ENCODE measurements at places on chromosomes 12 and 14.

GRCh38 chr12:67794161-67794560 is 145.6 kb downstream of the DYRK2 start:
- no peak for DNase-seq

GRCh38 chr12:103929784-103930033 is 501 bp upstream of the HSP90B1 start:
- peak; percentile 96 for DNase-seq

- DNase-seq = no peak
Measured at GRCh38 chr12:62537551-62537950, 70.9 kb downstream of the MON2 start.

DNA sequence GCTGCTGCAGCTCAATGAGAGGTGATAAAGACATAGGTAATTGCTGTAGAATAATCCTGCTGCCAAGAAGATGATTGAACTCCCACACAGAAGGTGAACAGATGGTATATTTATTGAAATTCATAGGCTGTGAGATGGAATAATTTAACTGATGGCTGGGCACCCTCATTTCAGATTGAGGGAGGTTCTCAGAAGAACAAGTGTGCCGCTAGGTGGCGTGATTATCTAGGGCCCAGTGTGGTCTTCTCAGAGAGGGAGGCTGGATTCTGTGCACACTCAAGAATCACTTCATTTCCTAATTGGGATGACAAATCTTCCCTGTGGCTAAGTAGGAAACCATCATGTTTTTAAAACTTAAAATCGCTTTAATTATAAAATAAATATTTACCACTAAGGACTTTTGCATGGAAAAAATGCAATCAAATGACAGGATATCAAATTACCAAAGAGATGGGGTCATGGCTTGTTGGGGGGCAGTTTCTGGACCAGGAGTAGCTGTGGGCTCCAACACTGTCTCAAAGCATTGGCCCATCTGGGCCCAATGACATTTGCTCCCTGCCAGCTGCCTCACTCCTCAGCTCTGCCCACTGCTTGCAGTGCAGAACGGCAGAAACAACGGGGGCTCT is 132.3 kb downstream of the SNAPC1 start:
- no peak for DNase-seq

GRCh38 chr12:122420471-122421162 is 1.9 kb downstream of the CLIP1 start:
- no peak for DNase-seq

- no peak for DNase-seq
Measured at GRCh38 chr12:115163710-115164109, 479.7 kb upstream of the TBX3 start.

GRCh38 chr14:44981198-44981597 is 19.2 kb downstream of the TOGARAM1 start:
- DNase-seq = no peak

GRCh38 chr12:131052929-131053328 is 99.2 kb downstream of the ADGRD1 start:
- no peak for DNase-seq

DNA sequence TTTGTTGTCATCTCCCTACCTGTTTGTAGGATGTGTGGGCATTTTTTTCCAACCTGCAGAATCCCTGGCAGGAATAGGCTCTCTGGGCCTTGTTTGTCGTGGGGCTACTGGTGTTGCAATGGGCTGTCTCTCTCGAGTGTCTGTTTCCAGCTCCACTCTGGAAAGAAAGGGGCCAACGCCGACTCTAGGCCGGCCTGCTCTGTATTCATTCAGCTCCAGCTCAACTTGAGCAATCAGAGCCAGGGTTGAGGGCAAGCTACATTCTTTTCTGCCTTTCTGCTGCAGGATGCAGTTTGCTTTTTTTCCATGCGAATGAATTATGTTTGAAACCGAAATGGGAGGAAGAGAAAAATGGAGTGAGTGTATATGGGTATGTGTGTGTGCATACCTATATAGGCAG is 2.3 kb downstream of the JDP2 start:
- no peak for DNase-seq

- DNase-seq = peak; percentile 64
Measured at GRCh38 chr12:202081-202731, 11.8 kb downstream of the SLC6A12 start.

DNA sequence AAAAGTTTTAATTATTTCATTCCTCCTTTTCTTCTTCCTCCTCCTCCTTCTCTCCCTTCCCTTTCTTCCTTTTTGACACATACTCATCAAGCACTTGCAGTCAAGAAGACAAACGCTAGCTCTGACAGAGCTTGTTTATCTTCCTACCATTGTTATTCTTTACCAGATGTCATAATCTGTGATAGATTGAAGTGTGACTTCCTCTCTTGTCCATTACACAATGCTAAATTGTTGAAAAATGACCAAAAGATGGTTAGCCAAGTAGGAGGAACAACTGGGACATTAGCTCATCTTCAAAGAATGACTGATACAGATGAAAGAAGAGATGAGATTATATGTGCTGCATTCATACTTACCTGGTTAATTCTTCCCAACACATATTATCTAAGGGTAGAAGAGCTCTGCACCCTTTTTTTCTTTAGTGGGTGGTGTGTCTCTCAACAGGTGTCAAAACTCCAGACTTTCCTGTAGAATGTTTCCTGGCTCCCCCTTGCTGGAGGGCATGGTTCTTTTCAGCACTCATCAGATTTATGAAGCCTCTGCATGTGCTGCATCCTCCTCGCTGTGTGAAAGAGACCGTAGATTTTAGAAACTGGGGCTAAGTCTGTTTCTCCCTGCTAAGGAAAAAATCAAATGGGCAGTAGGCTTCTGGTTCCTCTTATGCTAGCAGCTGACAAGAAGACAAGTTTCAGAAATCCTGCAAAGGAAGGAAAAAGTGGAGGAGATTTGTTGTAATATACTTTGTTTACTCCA is 147.1 kb downstream of the TMX1 start:
- DNase-seq = no peak

DNA sequence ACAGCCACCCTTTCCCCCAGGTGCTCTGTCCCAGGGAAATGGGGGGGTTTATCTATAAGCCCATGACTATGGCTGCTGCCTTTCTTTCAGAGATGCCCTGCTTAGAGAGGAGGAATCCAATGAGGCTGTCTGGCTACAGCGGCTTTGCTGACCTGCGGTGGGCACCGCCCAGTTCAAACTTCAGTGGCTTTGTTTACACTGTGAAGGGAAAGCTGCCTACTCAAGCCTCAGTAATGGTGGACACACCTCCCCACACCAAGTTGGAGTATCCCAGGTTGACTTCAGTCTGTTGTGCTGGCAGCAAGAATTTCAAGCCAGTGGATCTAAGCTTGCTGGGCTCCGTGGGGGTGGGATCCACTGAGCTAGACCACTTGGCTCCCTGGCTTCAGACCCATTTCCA is 869.2 kb downstream of the SLC6A15 start:
- no peak for DNase-seq

- no peak for DNase-seq
Measured at GRCh38 chr12:47982311-47982710, 18.9 kb downstream of the TMEM106C start.

GRCh38 chr12:96227365-96228106 is 33.4 kb downstream of the ELK3 start:
- DNase-seq = no peak

- DNase-seq = no peak
Measured at GRCh38 chr12:77943466-77943865, 112.8 kb downstream of the NAV3 start.

DNA sequence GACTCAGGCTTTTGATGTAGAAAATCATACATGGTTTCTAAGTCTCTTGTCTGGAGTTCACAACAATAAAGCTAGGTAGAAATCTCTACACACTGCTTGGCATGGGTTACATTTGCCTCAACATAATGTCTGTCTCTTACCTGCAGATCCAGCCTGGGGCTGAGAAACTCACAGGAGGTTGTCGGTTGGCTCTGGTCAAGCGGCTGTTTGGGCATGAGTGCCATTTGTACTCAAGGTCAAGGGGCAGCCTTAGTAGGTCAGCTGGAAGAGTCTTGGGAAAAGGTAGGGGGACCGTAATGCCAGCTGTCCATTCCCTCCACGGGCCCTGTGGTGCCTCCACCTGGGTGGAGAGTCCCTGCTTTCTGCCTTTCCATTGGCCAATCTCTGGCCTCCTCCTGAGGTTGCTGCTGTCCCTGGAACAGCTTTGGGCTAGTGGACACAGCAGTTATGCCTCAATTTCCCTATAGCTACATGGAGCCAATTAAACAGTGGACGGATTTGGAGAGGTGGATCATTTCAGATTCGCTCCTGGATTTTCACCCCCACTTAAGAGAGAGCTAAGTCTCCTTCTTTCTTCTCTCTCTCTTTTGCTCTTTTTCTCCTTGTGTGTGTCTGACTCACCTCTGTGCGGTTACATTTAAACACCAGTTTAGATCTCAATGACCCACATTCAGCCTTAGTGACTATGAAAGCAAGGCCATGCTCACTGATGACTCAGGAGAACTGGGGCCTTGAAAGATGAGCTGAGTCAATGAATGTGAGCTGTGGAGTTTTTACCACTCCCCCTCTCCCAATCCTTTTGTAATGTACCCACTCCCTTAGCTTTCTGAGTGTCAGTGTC is 132.8 kb upstream of the HIF1A start:
- DNase-seq = no peak

DNA sequence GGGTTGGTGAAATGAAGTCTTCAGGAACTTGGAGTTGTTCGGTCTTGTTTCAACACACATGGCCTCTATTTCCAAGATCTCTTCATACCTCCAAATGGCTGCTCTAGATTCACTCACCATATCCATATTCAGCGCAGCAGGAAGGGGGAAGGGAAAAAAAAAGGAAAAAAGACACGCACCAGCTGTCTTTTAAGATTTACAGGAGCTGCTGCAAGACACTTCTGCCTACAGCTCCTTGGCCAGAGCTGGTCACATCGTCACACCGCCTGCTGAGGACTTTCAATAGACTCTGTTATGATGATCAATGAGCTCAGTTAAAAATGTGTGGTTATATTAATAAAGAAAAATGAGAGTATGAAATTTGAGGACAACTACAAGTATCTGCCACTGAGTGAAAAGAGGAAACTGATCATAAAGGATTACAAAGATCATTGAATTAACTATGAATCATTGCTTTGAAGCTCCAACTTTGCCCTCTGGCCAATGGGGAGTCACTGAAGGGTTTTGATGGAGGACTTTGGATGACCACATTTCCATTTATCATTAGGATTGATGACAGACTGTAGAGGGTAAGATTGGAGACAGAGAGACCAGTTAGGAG is 182.1 kb upstream of the HMGA2 start:
- no peak for DNase-seq

DNA sequence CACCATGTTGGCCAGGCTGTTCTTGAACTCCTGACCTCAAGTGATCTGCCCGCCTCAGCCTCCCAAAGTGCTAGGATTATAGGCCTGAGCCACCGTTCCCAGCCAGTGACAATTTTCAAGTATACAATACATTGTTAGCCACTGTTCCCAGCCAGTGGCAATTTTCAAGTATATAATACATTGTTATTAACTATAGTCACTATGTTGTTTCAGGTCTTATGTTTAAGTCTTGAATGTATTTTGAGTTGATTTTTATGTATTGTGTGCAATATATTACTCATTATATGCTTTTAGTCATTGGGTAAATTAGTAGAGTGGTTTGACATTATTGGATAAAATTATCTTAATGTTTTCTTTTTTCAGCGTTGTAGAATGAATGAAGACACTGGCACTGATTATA is 13.0 kb upstream of the ZNF410 start:
- DNase-seq = no peak

DNA sequence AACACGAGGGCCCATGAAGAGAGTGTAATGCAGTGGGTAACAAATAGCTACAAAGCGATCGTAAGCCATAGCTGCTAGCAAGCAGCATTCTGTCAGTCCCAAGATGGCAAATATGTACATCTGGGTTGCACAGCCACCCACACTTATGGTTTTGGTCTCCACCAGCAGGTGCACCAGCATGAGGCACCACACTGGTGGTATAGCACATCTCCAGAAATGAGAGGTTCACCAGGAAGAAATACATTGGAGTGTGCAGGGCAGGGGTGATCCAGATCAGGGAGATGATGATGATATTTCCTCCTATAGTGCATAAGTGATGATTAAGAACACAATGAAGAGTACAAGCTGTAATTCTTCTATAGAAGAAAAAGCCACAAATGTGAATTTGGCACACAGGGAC is 26.4 kb upstream of the OR10A7 start:
- DNase-seq = no peak

GRCh38 chr12:6620137-6620884 is 13.1 kb upstream of the CHD4 start:
- no peak for DNase-seq

DNA sequence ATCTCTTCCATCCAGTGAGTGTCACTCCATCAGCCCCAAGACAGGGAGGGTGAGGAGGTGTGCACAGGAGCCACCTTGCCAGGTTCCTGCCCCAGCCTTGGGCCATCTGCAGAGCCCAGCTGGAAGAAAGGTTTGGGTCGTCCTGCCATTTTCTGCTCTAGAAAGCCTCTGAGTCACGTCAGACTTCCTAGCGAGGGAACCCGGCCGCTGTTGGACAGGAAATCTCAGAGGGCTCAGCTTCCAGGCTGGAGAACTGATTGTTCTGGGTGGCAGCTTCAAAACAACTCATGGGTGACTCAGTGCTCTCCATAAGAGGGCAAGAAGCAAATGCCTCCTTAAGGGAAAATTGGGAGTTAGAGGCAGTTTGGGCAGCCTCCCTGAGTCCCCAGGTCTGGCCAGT is 16.6 kb downstream of the HIP1R start:
- no peak for DNase-seq

- DNase-seq = no peak
Measured at GRCh38 chr14:64444984-64445845, 20.1 kb upstream of the AKAP5 start.

DNA sequence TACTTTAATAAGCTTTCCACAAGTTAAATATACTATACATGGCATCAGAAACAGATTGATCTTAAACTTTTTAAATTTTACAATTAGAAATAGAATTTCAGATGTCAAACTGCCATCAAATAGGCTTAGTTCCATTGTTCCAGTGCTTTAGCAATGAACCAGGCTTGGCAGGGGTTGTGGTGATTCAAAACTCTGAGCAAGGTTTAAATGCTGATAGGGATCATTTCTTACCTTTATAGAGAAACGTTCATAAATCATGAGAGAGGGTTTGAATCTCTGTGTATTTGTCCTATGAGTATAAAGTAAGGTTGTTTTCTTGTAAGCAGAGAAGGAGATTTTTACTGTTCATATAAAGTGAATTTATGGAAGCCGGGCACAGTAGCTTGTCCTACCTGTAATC is 794.5 kb upstream of the TBX3 start:
- no peak for DNase-seq

DNA sequence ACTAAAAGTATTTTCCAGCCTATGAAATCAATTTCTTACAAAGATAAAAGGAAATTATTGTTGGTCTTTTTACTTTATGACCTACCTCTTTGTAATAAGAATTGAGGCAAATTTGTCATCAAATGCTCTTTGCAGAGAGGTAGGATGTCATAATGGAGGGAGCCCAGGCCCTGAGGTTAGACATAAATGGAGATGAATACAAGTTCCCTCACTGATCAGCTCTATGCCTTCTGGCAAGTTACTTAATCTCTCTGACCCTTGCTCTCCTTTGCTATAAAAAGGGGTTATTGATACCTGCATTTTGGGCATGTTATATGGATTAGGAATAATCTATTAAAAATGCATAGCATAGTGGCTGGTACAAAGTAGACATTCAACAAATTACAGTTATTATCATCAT is 146.9 kb upstream of the KRR1 start:
- no peak for DNase-seq

GRCh38 chr14:39682582-39682981 is 250.3 kb upstream of the FBXO33 start:
- DNase-seq = no peak

All from NCI-H774 (cell line).